IMR-90 (cell line): ENCODE measurements at places on chromosomes 16 and 17. TPM values are rescaled to one million over a fixed set of nuclear protein-coding genes. Genes with fewer than 3 reads are reported as not detected.

ZMYND15 gene
- total RNA-seq, result under 0.01 TPM in 1 of 2 replicates, not detected in the other

TBC1D3 gene
- total RNA-seq, result not detected in 2 replicates

GRB2 gene
- total RNA-seq, result 45.0 and 49.3 TPM in 2 replicates

RAMP2 gene
- total RNA-seq, result 0.18 and 0.28 TPM in 2 replicates

RAD51C gene
- total RNA-seq, result 21.1 and 28.6 TPM in 2 replicates

ANKS3 gene
- 22.2 and 24.4 TPM in 2 replicates for total RNA-seq

PRDM7 gene
- not detected in 2 replicates for total RNA-seq

KRTAP2-3 gene
- total RNA-seq, result 1.4 TPM in 2 replicates

OR1A1 gene
- total RNA-seq, result not detected in 2 replicates

RHBDF1 gene
- 11.1 and 13.8 TPM in 2 replicates for total RNA-seq

PHOSPHO1 gene
- under 0.01 TPM in 2 replicates for total RNA-seq

VPS9D1 gene
- 1.8 and 1.9 TPM in 2 replicates for total RNA-seq

SGF29 gene
- total RNA-seq, result 7.2 and 7.7 TPM in 2 replicates

PRM1 gene
- not detected in 2 replicates for total RNA-seq

ABAT gene
- total RNA-seq, result 4.4 and 4.5 TPM in 2 replicates

ACSM2A gene
- total RNA-seq, result not detected in 2 replicates

CACNG3 gene
- not detected in 2 replicates for total RNA-seq

MC1R gene
- 3.8 and 4.4 TPM in 2 replicates for total RNA-seq

RHBDL3 gene
- total RNA-seq, result 0.18 and 0.28 TPM in 2 replicates

PYY gene
- not detected in 2 replicates for total RNA-seq

FMNL1 gene
- total RNA-seq, result 0.36 and 0.56 TPM in 2 replicates

TSPAN10 gene
- 1.1 and 1.4 TPM in 2 replicates for total RNA-seq

TGFB1I1 gene
- 24.9 and 30.0 TPM in 2 replicates for total RNA-seq

KRTAP4-4 gene
- not detected in 2 replicates for total RNA-seq

BLTP2 gene
- 146 and 174 TPM in 2 replicates for total RNA-seq

AMFR gene
- total RNA-seq, result 215 and 216 TPM in 2 replicates
